ENCODE measurements at places on chromosomes 2 and 18.
A peak's percentile ranks its signal among the peaks of the same experiment; 100 is the strongest.

DNA sequence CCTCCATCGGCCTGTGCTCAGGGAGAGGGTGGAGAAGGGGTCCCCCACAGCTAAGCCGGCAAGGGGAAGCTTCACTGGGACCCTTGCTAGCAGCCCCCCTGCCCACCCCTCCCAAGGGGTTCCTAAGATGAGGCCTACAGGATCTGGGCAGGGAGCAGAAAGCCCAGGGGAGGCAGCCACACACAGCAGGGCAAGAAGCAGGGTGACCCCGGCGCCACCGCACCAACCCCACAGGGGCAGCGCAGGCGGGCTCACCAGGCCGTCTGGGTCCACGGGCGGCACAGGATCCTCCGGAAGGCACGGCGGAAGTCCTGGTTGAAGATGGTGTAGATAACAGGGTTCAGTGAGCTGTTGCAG lies 1.8 kb downstream of the ADRA2B start:
- DNase-seq, result no peak

DNA sequence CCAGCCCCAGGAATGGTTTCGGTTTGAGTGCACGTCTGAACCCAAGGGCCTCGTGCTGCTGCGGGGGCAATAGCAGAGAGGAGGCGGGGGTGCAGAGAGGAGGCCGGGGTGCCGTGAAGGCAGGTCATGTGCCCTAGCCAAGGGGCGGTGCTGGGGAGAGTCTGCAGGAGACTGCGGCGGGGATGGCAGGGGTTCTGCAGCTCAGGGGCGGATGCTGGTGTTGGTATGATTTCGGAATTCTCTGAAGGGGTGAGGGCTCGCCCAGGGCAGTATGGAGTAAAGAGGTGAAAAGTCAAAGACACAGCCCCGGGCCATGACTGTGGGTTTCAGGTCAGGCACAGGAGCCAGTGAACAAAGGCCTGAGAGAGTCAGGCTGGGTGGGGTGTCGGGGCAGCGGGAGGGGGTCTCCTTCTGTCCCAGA lies 186.5 kb upstream of the HDAC4 start:
- DNase-seq, result no peak

- DNase-seq, result no peak
Observed at GRCh38 chr2:20526708-20527107, 79.8 kb downstream of the RHOB start.

DNA sequence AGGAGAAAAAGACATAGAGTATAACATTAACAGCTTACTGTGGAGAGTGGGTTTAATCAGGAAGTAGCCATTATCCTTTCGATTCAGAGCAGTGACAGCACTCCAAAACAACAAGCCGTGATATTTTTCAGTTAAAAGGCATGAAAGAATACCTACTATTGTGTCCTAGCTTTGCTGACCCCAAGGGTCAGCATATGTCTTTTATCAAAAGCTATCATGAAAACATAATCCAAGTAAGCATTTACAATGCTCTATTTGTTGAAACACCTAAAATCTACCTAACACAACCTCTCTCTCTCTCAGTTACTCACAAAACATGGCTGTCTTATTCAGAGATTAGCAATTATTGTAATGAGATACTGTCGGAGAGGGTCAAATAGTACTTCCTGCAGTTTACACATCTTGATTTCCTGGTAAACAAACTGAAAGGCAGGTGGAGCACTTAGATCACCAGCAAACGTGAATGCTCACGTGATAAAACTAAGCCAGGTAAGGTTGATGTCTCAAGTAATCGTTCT lies 100.0 kb downstream of the BAZ2B start:
- no peak for DNase-seq

GRCh38 chr2:171185941-171186340 lies 25.2 kb upstream of the TLK1 start:
- no peak for DNase-seq

DNA sequence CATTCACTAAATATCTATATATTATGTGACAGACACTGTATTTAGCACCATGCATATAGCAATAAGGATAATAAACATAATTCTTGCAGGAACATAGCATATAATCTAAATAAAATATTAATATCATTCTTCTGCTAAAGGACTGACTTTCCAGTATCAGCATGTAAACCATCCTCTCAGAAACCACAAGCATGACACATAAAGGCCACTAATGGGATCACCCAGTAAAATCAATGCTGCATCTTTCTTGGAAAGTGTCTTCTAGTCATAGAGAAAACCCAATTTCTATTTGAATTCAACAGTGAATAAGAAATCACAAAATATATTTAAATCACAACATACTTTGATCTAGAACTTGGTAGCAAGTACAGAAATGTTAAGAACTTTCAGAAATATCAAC lies 5.8 kb upstream of the LRP1B start:
- DNase-seq, result no peak

DNA sequence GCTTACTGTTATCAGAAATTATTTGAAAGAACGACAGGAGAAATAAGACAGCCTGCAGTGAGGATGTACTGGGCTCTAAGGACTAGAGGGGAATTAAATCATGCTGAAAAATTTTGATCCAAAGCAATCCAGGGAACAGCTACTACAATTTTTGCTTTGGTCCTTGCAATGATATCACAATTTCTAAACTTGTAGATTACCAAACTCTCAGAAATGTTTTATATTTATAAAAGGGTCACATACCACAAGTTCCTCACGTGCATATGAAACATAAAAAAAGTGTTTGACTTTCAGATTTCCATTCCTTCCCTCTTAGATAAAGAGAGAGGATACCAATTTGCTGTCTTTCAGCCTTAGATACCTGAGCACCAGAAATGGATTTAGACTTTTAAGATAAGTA lies 261.2 kb downstream of the STK39 start:
- no peak for DNase-seq

DNA sequence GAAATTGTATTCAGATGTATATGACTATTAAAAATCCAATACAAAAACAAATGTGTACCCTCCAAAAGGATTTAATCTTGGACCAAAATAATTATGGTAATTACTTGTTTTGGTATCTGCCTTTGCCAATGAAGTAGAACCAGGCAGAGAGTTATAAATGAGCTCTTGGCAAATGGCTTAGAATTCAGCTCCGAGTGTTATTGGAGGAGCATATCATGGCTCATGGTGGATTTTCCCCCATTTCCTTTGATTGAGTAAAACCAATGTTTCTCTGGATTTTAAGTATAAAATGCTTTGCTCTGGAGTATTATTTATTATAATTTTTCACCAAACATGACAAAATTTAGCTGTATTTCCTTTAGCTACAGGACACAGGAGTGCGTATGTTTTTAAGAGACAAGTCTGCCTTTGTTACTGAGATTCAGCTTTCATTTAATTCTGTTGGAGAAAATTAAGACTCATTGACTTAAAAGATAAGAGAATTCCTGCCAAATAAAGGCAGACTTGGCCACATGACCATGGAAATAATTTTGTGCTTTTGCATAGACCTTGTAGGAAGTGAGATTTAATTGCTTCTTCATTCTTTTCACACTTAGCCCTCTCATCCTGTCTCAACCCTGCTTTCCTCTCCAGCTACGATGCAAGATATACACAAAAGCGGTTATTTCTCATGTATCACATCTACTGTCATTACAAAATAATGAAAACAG lies 281.0 kb upstream of the SOX11 start:
- DNase-seq, result no peak

GRCh38 chr2:11830708-11831301 lies 84.4 kb downstream of the LPIN1 start:
- DNase-seq, result no peak

DNA sequence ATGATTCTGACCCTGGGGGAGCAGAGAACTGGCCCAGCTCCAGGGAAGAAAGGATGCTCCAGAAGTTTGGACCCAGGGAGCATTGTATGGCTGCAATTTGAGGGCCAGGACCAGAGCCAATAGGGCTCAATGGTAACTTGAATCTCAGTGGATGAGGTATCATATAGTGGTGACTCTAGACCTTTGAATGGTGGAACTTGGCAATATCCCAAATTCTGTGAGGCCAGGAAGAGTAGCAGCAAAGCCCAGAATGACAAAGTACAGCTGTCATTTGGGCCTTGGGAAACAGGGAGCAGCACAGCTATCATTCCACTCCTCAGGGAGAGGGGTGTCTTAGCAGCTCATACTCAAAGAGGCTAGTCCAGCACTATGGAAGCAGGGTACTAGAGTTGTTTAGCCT lies 332.9 kb upstream of the RBMS1 start:
- no peak for DNase-seq

DNA sequence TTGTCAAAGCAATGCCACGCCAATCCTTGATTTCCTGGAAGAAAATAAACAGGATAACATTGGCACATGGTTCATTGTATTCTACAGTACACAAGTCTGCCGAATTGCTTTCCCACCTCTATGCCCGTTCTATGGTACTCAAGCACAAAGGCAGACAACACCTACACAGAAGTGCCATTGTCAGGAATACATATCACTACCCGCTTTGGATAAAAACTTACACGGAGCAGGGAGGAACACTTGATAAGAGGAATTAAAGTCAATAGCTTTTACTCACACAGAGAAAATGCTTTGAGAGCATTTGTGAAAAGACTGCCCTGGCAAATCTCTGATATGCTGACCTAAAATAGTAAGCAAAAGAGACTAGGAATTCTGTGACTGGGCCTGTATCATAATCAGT lies 23.4 kb downstream of the PLEKHM3 start:
- DNase-seq, result no peak

- no peak for DNase-seq
Observed at GRCh38 chr18:55268628-55269275, 309.5 kb upstream of the CCDC68 start.

- DNase-seq, result no peak
Observed at GRCh38 chr2:232877940-232878511, 8.0 kb downstream of the SNORC start.

DNA sequence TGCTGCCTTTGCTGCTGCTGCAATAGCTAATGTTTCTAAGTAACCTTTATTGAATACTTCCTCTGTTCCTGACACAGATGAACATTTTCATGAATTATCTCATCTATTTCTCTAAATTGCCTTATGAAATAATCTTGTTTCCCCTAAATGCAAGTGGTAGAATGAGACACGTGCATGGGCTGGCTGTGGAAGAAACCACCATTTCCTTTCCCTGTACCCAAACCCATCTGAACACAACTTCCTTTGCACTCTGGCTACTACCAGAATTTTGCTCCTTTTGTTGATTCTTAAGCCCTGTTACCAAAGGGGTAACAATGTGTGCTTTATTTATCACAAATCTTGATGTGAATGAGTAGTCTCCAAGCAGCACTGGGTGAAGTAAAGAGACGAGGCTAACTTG lies 29.2 kb downstream of the AKAIN1 start:
- no peak for DNase-seq

- no peak for DNase-seq
Observed at GRCh38 chr2:157866202-157866601, 9.9 kb downstream of the ACVR1 start.

DNA sequence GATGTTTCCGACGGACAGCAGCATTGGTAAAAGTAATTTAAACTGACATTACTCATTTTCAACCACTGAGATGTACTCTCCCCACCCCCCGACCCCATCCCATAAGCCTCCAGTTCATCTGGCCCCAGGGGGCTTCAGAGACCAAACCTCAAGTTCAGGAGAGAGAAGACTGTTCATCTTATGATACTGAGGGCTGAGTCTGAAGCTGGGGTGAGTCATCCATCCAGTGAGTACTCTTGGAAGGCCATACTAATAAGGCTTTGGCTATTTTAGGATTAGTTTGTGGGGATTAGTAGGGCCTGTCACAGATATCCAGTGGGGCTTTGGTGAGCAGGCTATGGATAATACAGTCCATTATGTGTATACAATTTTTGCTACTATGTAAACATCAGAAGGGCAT lies 125.3 kb upstream of the APCDD1 start:
- no peak for DNase-seq

DNA sequence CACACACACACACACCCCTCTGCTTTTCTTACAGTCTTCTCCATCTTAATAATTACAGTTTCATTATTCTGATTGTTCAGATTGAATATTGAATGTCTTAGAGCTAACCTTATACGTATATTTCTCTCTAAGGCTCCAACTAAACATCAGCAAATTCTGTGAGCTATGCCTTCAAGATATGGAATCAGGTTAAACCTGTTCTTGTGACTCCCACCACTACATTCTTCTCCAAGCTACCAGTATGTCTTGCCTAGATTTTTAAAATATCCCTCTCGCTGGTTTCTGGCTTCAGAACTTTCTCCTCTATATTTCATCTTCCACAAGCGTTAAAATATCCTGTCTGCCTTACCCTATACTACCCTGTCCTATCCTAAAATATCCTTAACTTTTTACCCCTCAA lies 1346.4 kb upstream of the CDH2 start:
- no peak for DNase-seq

DNA sequence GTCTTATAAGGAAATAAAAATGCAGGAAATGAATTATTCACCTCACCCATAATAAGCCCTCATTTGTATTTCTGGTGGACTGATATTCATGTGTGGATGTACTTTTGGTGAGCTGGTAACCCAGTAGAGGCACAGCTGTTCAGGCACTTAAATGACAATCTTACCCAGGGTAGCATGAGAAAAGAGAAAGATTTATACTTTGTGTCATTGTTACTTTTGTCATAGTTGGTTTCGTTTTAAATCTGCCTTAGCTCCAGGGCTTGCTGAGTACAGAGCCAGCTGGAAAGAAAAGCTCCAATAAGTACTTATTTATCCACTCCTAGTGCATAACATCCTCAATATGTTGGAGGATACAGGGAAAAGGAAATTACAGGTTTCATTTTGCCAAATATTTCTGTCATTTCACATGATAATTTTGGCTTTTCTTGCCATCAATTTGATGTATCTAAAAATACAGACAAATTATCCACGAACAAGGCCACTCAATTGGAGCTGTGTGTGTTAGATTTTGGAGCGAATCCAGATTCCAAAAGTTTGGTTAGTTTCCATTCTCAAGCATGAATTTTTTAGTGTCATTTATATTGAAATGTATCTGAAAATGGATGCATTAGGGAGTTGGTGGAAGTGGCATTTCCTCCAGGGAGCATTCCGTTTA lies 1276.1 kb upstream of the FAM98A start:
- no peak for DNase-seq

- DNase-seq, result peak; percentile 83
Observed at GRCh38 chr2:41869542-41870264, 178.1 kb upstream of the PKDCC start.

GRCh38 chr18:53819174-53819573 lies 405.3 kb downstream of the MBD2 start:
- DNase-seq, result no peak

DNA sequence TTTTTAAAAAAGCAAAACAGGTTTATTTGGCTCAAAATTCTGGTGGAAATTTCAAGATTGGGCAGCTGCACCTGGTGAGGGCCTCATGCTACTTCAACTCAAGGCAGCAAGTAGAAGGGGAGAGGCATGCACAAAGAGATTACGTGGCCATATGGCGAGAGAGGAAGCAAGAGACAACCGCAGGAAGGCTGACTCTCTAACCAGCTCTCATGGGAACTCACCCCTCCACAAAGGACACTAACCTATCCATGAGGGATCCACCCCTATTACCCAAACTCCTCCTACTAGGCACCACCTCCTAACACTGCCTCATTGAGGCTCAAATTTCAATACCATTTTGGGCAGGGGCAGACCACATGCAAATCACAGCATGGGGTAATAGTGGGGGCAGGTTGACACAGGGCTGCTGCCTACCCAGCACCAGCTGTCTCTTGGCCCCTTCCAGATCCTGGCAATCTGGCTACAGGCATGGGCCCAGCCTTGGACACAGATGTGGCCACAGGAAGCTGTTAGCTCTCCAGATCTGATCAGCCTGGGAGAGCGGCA lies 2.0 kb upstream of the CAPN10 start:
- no peak for DNase-seq
